ENCODE measurements at places on chromosomes 5 and 9.

GRCh38 chr5:33516421-33516820 is 75.7 kb downstream of the TARS1 start:
- DNase-seq: no peak

DNA sequence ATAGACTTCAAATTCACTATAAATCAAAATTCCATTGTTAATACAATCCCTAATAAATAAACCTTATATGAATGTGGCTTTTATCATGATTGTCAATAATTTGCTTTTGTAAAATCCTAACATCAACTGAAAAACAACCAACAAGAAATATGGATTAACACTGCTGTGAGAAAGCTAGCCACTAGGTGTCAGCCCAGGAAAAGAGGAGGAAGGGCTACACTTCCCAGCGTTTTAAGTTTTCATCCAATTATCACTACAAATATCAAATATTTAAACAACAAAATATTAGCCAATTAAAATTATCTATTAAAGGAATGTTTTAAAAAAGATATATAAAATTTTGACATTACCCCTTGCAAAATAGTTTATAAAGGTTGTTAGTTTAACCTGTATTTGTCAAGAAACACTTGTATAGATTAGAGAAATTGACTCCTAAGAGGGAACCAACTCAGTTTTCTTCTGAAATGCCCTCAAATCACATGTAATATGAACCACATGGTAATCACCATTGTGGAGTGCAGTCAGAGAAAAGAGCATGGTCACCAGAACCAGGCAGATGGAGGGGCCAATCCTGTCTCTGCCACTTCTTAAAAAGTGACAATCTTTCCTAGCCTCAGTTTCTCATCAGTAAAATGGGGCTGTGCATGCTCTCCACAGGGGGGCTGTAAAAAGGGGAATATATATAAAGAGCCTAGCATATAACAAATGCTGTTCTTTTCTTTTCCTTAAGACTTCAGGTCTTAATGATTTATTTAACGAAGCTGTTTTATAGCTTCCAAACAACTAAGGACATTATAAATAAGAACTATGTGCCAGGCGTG is 188.2 kb downstream of the CRB2 start:
- DNase-seq: no peak

- no peak for DNase-seq
Measured at GRCh38 chr9:93505541-93506132, 52.3 kb upstream of the FAM120AOS start.

GRCh38 chr9:17757816-17758215 is 178.9 kb downstream of the SH3GL2 start:
- DNase-seq: no peak

GRCh38 chr5:36089989-36090388 is 23.3 kb upstream of the UGT3A2 start:
- DNase-seq: no peak

- no peak for DNase-seq
Measured at GRCh38 chr5:138824924-138825863, 49.9 kb downstream of the LRRTM2 start.

- no peak for DNase-seq
Measured at GRCh38 chr5:113264046-113264445, 170.7 kb downstream of the TSSK1B start.

DNA sequence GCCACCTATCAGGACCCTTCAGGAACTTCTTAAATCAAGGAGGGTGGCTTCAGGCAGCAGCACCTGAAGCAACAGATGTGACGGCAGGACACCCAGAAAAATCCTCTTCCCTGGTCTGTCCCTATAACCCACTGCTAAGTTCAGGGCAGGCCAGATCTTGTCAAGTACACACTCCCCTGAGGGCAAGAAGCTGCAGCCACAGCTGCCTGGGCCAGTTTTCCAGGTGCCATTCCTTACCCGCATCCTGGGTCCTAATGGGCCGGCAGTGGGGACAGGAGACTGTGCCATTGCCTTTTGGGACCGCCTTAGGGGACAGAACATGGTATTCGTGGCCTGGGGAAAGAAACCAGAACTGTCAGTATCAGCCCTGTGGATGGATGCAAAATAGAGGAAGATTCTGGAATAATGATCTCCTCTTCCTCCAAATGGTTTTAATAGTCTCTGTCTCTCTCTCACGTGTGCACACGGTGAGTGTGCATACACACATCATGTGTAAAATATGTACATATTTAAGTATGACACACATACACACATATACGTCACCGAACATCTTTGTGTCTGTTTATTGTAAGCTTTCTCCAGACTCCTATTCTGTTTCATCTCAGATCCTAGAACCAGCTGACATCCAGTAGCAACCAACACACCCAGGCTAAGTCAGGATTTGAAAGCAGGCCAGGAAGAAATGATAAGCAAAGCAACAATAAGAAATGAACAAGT is 14.0 kb downstream of the ORM2 start:
- DNase-seq: no peak

DNA sequence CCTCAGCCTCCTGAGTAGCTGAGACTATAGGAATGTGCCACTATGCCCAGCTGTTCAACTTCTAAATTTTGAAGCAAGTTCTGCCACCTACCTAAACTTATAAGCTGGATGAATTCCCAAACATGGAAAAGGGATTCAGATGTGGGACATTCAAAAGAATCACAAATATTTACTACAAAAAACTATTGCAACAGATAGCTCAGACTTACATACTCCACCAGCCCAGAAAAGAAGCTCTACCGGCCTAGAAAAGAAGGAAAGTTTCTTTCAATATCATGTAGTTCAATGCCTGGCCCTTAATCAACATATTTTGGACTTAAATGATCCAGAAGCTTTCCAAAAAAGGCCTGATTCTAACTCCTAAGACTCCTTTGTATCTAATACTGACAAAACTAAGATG is 23.8 kb downstream of the SH3RF2 start:
- no peak for DNase-seq

DNA sequence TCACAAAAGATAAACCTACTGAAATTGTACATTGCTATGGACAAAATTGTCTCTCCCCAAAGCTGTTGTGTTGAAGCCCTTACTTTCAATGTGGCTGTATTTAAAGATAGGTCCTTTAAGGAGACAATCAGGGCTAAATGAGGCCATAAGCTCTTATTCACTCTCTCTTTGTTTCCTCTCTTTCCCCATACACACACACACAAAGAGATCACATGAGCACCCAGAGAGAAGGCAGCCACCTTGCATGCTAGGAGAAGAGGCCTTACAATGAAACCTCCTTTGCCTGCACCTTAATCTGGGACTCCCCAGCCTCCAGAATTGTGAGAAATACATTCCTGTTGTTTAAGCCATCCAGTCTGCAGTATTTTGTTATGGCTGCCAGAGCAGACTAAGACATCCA is 1295.6 kb upstream of the CDH6 start:
- DNase-seq: no peak

DNA sequence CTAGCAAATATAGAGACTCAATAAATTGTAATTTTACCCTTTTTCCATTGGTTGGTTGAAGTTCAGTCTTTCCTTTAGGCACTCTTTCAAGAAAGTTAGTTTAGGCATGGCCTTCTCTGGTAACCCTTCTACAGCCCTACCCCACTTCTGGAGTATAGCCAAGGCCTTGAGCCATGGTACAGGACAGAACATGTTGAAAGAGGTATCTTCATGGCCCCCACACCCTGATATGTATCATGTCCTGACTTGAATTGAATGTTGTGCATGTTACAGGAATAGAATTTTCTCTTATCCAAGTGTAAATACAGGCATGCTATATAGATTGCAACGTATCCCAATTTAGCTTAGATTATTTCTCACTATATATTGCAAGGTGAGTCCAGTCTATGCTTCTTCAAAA is 175.6 kb downstream of the CD180 start:
- DNase-seq: no peak

DNA sequence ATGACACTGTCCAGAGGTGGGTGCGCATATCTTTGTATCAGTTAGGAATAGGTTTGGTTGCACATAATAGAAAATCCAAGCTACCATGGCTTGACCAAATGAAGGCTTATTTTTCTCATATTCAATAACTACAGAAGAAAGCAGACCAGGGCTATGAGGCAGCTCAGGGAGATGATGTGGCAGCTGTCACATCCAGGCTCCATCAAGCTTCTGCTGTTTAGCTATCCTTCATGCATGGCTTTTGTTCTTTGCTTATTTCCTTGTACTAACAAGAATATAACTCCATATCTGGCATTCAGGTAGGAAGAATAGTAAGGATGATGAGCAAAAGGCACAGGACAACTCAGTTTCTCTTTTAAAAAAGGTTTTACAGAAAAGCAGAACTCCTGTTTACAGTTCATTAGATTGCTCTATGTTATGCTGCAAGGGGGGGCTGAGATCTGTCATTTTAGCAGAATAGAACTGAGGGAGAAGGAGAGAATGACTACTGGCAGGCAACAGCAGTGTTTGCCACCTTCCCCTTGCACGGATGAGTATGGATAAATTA is 336.1 kb downstream of the MLLT3 start:
- DNase-seq: no peak

DNA sequence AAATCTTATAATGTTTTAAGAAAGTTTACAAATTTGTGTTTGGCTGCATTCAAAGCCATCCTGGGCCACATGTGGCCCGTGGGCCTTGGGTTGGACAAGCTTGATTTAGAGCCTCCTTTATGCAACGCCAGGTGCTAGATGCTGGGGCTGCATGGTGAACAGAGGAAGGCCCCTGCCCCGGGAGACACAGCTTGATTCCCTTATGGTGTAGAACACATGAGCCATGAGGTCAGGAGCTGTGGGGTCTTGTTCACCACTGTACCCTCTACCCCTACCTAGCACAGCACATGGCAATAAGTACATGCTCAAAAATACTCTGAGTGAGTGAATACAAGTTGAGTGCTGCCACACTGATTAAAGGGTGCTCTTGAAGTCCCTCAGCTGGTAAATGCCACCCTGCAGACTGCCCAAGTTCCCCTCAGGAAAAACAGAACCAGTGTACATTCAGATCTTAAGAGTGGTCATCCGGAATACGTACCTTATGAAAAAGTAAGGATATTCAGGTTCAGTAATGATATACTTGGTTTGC is 71.9 kb downstream of the ARRDC3 start:
- no peak for DNase-seq

DNA sequence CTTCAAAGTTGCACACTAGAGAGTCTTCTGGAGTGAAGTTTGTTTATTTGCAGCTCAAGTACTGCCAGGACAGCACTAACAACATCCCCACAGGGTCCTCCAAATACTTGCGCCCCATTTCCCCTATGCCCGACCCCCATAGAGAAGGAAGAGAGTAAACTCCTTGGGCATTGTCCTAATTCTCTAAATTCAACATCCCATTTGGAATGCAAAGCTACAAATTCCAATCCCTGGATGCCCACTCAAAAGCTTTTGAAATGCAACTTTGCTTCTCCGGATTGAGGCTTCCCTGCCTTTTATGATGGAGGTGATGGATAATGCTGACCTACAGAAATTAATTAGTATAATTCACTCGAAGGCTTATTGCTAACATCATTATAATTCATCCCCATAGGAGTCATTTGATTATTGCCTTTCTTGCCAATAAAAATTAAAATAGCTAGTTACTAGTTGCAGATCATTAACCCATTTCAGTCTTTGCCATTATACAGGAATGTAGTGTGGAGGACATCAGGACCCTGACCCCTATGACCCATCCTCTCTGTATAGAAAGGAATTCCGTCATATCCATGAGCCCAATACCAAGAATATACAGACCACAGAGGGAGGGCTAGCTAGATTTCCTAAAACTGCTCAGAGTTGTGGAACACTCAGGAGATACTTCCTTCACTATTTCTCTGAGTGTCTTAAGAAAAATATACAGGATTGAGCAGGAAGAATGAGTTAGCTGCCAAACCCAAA is 277.6 kb downstream of the ZNF608 start:
- no peak for DNase-seq

DNA sequence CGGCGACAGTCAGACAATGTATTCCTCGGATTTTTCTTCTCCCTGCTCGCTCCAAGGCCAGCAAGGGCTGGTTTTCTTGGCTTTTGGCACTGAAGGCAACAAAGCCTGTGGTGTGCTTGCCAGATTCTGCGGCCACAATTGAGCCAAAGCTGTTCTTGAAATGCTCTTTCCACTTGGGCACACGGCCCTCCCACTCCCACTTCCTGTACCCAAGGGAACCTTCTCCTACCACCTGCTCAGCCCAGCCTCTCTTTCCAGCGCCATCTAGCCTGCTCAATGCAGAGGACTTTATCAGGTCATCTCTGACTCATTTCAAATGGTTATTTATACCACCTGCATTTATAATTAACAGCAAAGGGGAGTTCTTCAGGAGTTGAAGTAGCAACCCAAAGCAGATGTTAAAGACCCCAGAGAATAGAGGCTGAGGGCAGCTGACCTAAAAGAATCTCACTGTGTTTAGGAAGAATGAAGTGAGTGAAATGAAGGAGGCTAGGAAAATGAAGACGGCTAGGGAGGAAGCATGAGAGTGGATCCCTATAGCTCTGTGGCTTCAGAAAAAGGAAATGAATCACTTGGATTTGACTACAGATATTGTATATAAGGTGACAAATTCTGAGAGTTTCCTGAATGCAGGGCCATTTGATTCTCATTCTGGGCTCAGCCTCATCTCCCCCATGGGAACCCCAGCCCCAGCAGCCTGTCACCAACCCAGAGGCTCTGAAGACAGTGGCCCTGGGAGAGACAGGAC is 439.0 kb downstream of the ENC1 start:
- peak; percentile 63 for DNase-seq

DNA sequence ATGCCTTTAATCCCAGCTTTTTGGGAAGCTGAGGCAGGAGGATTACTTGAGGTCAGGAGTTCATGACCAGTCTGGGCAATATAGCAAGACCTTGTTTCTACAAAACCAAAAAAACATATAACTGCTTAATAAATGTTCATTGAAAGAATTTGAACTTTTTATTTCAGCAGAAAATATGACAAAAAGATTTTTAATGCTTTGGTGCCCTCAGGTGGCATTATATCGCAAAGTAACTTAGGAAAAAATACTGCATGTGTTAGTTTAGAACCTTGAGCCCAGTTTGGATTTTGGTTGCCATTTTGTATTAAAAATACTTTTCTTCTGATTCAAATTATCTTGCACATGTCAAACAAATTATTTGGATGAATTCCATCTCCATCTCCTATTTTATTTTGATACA is 103.2 kb downstream of the GPBP1 start:
- DNase-seq: no peak

GRCh38 chr5:58849921-58850667 is 267.2 kb downstream of the RAB3C start:
- no peak for DNase-seq

GRCh38 chr5:9059920-9060691 is 485.8 kb downstream of the SEMA5A start:
- no peak for DNase-seq

DNA sequence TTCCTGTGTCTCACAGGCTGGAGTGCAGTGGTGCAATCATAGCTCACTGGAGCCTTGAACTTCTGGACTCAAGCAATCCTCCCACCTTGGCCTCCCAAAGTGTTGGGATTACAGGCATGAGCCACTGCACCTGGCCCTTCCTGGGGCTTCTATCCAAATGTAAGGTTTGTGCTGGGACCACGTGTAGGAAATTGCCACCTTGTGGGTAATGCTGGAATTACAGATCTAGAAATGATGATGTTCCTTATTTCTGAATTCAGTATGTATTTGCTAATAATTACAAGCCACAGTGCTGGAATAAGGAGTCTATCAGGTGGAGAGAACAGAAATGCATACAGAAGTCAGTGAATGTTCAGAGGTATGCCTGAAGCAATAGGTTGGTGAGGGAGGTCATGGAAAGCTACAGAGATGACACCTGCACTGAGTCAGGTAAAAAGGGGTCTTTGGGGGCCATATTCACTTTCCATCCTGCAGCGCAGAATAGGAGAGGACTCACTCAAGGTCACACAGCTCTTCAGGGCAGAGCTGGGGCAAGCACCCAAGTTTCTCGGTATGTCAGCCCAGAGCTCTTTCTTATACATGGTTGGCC is 8.8 kb upstream of the IGFBPL1 start:
- DNase-seq: no peak

GRCh38 chr5:144203750-144204596 is 33.3 kb downstream of the KCTD16 start:
- DNase-seq: no peak

GRCh38 chr5:82597437-82597836 is 319.3 kb upstream of the RPS23 start:
- DNase-seq: no peak
